CD4-positive, CD25-positive, alpha-beta regulatory T cell (primary cell): ENCODE measurements at places on chromosomes 1 and 21.

- DNase-seq: no peak
Measured at GRCh38 chr1:11150326-11150725, 38.8 kb upstream of the ANGPTL7 start.

DNA sequence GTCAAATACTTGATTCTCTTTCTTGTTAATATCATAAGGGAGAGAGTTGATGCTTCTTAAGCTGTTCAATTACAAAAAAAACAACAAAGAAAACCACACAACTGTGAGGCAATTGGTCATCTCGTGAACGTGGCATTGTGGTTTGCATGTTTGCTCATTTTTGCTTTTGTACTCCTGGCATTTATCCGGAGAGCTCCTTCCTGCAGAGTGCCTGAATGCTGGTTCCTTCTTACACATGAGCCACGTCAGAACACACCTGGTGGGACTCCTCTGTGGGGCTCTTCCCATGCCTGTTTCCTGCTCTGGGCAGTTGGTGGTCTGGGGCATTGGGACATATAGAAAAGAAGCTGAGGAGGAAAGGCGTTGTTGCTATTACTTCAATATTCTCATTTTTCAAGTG is 25.7 kb downstream of the KCNK1 start:
- DNase-seq: no peak

- DNase-seq: no peak
Measured at GRCh38 chr1:6880951-6881690, 95.9 kb downstream of the CAMTA1 start.

- no peak for DNase-seq
Measured at GRCh38 chr1:62905309-62905708, 121.4 kb downstream of the ATG4C start.

DNA sequence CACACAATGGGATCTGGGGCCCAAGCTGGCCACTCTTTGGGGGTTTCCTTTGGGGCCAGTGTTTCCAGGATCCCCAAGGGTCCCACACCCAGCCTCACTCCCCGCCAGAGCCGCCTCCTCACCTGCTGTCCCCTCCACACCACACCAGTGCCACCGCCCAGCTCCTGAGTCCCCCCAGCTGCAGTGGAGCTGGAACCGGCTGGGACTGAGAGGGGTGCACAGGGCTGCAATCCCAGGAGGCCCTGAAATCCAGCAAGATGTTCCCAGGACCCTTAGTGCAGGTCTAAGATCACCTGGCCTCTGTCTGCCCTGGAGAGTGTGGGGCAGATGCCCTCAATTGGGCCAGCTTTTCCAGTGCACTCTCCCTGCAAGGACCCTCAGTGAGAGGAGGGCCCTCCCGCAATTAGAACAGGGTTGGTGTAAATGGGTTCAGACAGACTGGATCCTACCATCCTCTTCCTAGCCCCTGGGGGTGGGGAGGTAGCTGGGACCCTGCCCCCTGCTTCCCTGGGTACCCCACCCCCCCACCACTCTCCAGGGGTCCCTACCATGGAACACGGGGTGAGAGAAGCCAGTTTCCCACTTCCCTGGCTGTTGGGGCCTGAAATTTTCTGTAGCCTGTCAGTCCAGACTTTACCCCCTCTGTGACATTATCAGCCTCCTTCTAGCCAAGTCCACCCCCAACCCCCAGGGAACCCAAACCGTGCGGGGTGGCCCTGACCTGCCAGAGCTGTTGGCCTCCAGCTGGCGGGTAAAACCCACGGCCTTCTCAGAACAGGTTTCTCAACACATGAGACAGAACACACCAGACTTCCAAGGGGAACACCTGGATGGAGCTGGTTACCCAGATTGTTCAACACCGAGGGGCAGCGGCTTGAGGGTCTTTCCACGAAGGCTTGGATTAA is 7.0 kb downstream of the KRTAP10-12 start:
- no peak for DNase-seq

GRCh38 chr1:8813991-8814390 is 3.4 kb downstream of the RERE start:
- DNase-seq: no peak

GRCh38 chr1:228158151-228159007 is 7.2 kb upstream of the IBA57 start:
- no peak for DNase-seq

DNA sequence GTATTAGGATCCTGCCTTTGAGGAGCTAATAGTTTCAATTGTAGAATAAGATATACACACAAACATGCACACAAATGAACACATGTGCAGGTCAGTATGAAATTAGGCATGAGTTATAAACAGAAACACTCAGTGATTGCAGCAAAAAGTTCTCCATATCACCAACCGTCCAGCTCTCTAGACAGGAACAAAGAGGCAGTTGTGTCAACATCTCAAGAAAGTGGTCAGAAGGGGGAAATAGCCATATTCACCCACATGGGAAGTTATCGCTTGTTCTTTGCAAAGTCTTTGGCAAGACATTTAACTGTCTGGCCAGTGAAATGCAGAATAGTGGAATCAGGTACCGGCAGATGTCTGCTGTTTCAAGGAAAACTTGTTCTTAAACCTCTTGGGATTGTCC is 29.4 kb upstream of the PIGC start:
- DNase-seq: no peak

- DNase-seq: no peak
Measured at GRCh38 chr1:214316593-214316992, 35.6 kb downstream of the SMYD2 start.

- DNase-seq: no peak
Measured at GRCh38 chr1:227894831-227895451, 52.8 kb downstream of the WNT9A start.

DNA sequence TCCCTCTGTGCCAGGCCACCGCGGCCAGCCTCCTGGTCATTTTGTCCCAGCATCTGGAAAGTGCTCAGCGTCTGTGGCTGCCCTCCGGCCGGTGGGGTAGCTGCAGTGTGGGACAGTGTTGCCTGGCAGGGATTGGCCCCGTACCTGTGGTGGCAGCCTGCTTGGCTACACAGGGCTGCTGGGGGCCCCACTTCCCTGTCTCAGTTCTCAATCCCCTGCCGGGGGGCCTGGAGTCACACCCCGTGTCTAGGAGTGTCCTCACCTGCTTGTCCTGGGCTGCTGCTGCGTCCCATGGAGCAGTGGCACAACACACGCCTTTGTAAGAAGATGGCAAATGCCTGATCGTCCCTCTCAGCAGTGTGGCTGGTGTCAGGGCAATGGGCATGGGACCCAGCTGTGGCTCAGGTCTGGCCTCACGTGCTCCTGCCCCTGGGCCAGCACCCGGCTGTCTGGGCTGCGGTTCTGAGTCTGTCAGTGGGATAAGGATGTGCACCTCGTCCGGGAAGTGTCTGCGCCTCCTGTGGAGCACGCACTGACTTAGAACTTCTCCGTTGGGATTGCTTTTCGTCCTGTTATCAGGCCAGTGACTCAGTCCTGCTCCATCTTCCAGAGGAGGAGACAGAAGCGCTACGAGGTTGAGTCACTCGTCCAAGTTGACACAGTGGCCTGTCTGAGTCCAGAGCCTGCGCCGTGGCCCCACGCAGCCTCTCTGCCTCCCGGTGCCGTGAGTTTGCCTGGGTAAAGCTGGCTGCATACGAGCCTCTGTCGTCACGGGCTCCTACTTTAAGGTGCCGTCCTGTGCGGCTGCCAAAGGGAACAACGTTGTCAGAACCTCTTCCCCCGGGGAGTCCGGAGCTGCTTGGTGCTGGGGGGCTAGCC is 41.0 kb downstream of the CRYAA start:
- DNase-seq: no peak
